ENCODE measurements at places on chromosomes 2 and 18. TPM values are rescaled to one million over a fixed set of nuclear protein-coding genes. Genes with fewer than 3 reads are reported as not detected.
A peak's percentile ranks its signal among the peaks of the same experiment; 100 is the strongest.

- no peaks in the 10 kb centered on the region for H3K36me3 ChIP-seq
- H3K4me3 ChIP-seq = no peak overlapping the region
- no peak for DNase-seq
- H3K27ac ChIP-seq = no peak overlapping the region
Measured at GRCh38 chr2:11539317-11540147, 5.7 kb downstream of the GREB1 start.

GRCh38 chr2:8086796-8087479 is 594.9 kb upstream of the ID2 start:
- no peaks in the 10 kb centered on the region for H3K27me3 ChIP-seq
- no peak overlapping the region for H3K4me3 ChIP-seq
- H3K4me1 ChIP-seq = peaks cover 24% of the 10 kb centered on the region
- DNase-seq = peak; percentile 99
- H3K27ac ChIP-seq = peak overlapping the region; percentile 60
- H3K36me3 ChIP-seq = no peaks in the 10 kb centered on the region

- no peaks in the 10 kb centered on the region for H3K27me3 ChIP-seq
- no peaks in the 10 kb centered on the region for H3K4me1 ChIP-seq
- no peaks in the 10 kb centered on the region for H3K36me3 ChIP-seq
- H3K27ac ChIP-seq = no peak overlapping the region
- DNase-seq = no peak
Measured at GRCh38 chr18:50569930-50570329, 10.0 kb downstream of the MAPK4 start.

- no peak overlapping the region for H3K4me3 ChIP-seq
- H3K27me3 ChIP-seq = 0 out of 2 replicates have a peak, but pooled peaks cover 2% of the 10 kb centered on the region
- H3K27ac ChIP-seq = no peak overlapping the region
- DNase-seq = no peak
- H3K36me3 ChIP-seq = no peaks in the 10 kb centered on the region
Measured at GRCh38 chr2:42865884-42866881, 73.8 kb upstream of the HAAO start.

DNA sequence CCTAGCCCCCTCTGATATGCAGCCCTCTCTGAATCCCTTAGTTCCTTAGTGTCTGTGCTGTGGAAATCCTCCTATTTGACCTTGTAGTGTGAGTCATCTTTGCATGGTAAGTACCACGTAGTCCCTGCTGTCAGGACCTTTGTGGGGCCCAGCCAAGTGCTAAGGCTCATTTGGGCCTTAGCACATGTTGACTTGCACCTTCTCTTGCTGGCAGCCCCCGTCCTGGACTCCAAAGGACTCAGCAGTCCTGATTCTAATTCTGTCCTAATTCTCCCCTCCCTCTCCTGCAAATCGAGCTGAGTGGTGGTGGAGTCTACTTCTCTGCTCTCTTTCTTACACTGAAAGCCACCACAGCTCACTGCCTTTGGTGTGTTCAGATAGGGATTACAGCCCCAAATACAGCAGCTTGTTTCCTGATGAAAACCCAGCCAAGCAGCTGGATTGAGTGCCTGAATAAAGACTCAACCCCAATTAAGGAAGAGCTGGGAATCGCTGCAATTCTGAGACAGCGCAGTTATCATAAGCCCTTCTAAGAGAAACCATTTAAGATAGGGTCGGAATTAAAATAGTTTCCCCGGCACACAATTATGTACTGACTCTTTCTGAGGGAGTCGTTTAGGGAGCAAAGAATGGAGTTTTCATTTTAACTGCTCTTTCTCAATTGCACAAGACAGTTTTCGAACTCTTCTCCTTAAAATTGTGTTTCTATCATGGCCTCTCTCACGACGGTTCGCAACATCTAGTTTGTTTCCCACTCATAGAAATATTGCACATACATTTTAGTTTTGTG is 215.6 kb upstream of the TNP1 start:
- H3K4me3 ChIP-seq = no peak overlapping the region
- peak overlapping the region; percentile 42 for H3K27ac ChIP-seq
- H3K27me3 ChIP-seq = no peaks in the 10 kb centered on the region
- H3K36me3 ChIP-seq = no peaks in the 10 kb centered on the region
- peaks cover 10% of the 10 kb centered on the region for H3K4me1 ChIP-seq

- H3K27me3 ChIP-seq = no peaks in the 10 kb centered on the region
- no peak for DNase-seq
- H3K27ac ChIP-seq = peak overlapping the region; percentile 48
- no peaks in the 10 kb centered on the region for H3K36me3 ChIP-seq
Measured at GRCh38 chr2:35932276-35932963, 423.2 kb upstream of the CRIM1 start.

DNA sequence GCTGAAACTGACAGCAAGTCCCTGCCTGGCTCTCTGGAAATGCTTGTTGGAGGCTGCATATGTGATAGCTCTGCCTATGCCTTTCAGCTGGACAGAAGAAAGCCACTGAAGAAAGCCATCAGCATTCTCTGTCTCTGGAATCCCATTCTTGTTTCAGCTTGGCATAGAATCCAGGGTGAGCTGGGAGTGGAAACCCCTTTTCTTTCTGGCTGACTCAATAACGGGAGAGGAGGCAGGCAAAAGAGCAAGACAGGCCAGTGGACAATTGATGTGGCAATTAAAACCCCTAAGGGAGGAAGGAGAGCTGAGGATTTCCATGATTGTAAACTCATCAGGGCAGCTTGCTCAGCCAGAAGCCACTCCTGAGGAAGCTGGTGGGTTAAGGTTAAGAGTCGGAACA is 208.1 kb downstream of the CLIP4 start:
- DNase-seq = no peak
- no peak overlapping the region for H3K4me3 ChIP-seq
- no peak overlapping the region for H3K27ac ChIP-seq
- H3K27me3 ChIP-seq = peaks cover 12% of the 10 kb centered on the region
- H3K4me1 ChIP-seq = no peaks in the 10 kb centered on the region
- H3K36me3 ChIP-seq = no peaks in the 10 kb centered on the region

DNA sequence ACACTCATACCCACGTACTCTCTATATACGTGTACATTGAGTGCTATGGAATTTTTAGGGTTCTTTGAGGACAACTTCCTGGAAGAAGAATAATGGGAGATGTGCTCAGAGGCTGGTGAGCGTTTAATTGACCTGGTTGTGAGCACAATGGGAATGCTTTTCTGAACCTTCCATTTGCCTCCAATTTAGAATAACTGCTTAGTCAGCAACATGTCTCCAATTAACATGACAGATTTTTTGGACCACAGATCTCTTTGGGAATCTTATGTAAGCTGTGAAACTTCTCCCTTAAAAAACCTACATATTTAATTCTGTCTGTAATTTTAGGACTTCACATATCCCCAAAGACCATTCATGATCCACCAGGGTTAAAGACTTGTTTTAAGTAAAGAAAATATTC is 166.7 kb upstream of the TNP1 start:
- H3K4me3 ChIP-seq = no peak overlapping the region
- H3K27ac ChIP-seq = no peak overlapping the region
- no peaks in the 10 kb centered on the region for H3K36me3 ChIP-seq
- H3K4me1 ChIP-seq = no peaks in the 10 kb centered on the region
- peaks cover 5% of the 10 kb centered on the region for H3K27me3 ChIP-seq

- H3K4me1 ChIP-seq = peaks cover 2% of the 10 kb centered on the region
- no peak overlapping the region for H3K27ac ChIP-seq
- H3K27me3 ChIP-seq = no peaks in the 10 kb centered on the region
- no peaks in the 10 kb centered on the region for H3K36me3 ChIP-seq
Measured at GRCh38 chr18:34695310-34695709, 14.8 kb upstream of the DTNA start.

DNA sequence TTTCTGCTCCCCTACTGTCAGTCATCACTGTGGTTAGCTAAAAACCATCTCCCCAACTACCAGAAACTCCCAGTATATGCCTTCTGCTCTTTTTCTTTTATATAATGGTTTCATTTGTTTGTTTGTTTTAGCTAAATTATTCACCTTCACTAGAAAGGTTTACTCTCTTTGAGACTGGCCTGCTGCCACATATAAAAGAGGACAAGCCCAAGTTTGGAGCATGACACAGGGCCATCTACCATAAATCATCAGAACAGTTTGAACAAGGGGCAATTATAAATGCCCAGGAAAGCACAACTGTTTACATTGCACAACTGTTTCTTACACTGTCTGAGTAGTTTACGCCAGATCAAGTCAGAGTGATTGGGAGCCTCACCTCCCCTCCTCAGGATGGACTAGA is 471.0 kb upstream of the PIK3C3 start:
- no peak overlapping the region for H3K4me3 ChIP-seq
- H3K27me3 ChIP-seq = no peaks in the 10 kb centered on the region
- no peaks in the 10 kb centered on the region for H3K4me1 ChIP-seq
- H3K27ac ChIP-seq = no peak overlapping the region
- DNase-seq = no peak

DNA sequence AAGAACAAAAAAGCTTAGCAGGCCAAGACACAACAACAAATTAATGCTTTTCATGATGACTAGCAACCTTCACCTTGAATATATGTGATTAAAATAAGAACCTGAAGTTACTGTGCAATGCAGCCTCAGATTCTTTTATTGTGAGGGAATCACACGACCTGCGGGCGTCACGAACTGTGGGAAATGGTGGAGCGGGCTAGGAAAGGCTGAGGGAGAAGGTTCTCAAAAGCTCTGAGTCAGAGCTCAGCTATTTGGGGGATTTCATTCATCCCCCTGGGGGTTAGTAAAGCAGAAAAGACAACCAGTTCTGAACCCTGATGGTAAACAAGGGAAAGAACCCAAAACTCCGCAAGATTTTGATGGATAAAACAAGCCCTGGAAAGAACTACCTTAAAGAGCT is 89.3 kb upstream of the NCKAP5 start:
- no peaks in the 10 kb centered on the region for H3K27me3 ChIP-seq
- no peak overlapping the region for H3K27ac ChIP-seq
- no peaks in the 10 kb centered on the region for H3K36me3 ChIP-seq
- H3K4me3 ChIP-seq = no peak overlapping the region
- peaks cover under 1% of the 10 kb centered on the region for H3K4me1 ChIP-seq
- DNase-seq = peak; percentile 41

The ZNF804A gene
- 3.3 TPM for total RNA-seq

The ALPP gene
- not detected for total RNA-seq

The PROKR1 gene
- not detected for total RNA-seq

The MYL12B gene
- total RNA-seq = 692 TPM

The MAB21L4 gene
- not detected for total RNA-seq

The HOXD13 gene
- not detected for total RNA-seq
